ENCODE measurements at places on chromosomes 4 and X. TPM values are rescaled to one million over a fixed set of nuclear protein-coding genes. Genes with fewer than 3 reads are reported as not detected.

DNA sequence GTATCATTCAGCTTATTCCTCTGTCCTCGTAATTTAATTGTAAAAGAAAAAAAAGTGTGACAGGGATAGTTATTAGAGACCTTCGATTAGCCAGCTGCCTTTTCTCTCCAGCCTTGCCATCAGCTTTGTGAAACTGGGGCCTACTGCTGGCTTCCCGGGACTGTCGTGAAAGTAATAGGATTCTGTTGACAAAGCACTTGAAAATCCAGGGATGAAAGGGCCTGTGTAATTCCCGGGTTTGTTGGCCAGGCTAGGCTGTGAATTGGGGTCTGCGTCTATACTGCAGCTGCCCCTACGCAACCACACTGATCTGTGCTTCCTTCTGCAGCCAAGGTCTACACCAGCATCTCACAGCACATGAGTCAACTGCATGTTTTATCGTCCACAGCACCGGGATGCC lies 120.4 kb upstream of the SCML1 start:
- H3K4me3 ChIP-seq = no peak overlapping the region
- no peaks in the 10 kb centered on the region for H3K27me3 ChIP-seq
- no peaks in the 10 kb centered on the region for H3K36me3 ChIP-seq
- H3K4me1 ChIP-seq = peaks cover 20% of the 10 kb centered on the region
- H3K27ac ChIP-seq = no peak overlapping the region

DNA sequence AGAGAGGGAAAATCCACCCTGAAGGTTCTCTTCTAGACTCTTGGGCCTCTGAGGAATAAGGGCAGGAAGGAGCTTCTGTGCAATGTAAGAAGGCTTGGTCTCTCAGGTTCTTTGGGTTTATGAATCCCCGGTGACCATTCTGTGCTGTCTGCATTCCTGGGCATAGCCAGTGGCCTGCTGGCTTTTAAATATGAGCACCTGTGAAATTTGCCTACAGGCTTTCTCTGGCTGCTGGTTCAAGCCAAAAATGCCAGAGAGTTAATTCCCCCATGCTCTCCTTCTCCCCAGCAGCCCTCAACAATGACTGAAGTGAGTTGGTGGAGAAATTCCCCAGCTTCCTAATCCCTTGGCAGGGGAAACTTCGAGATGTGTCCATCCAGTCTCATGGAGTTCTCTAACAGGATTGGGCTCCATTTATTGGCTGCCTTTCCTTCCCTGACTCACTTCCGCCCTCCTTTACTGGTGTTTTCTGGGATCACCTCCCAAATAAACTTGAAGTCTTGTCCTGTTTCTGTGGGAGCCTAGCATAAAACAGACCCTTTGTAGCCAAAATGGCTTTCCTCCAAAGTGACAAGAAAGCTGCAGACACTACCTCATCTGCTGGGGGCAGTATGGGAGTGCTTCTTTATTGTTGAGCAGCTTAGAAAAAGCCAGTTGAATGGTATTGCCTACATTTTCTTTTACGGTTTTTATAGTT lies 179.4 kb upstream of the CASK start:
- no peaks in the 10 kb centered on the region for H3K27me3 ChIP-seq
- no peak overlapping the region for H3K4me3 ChIP-seq
- no peaks in the 10 kb centered on the region for H3K4me1 ChIP-seq

- H3K27ac ChIP-seq = no peak overlapping the region
- H3K27me3 ChIP-seq = no peaks in the 10 kb centered on the region
- no peak overlapping the region for H3K4me3 ChIP-seq
- no peak for DNase-seq
These were observed 48.6 kb downstream of the RPGR start for GRCh38 chrX:38278682-38279081.

GRCh38 chr4:26478330-26478729 lies 12.0 kb downstream of the CCKAR start:
- no peak overlapping the region for H3K27ac ChIP-seq
- H3K36me3 ChIP-seq = no peaks in the 10 kb centered on the region
- H3K27me3 ChIP-seq = peaks cover 4% of the 10 kb centered on the region
- H3K4me3 ChIP-seq = no peak overlapping the region
- H3K4me1 ChIP-seq = peaks cover 8% of the 10 kb centered on the region
- no peak for DNase-seq

DUSP21 gene
- total RNA-seq = not detected

DNA sequence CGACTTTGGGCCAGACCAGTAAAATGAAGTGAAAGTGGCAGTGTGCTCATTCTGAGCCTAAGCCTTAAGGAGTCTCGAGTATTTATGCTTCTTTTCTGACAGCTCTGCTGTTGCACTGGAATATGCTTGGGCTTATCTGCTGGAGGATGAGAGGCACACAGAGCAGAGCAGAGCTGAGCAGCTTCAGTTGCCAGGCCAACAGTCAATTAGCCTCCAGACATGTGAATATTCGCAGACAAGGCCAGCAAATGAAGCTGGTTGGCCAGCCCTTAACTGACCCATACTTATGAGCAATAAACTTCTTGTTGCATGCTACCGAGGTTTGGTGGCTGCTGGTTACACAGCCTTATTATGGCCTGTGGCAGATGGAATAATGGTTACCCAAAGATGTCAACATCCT lies 203.0 kb upstream of the GEMIN8 start:
- no peak overlapping the region for H3K27ac ChIP-seq
- DNase-seq = no peak
- no peaks in the 10 kb centered on the region for H3K27me3 ChIP-seq
- no peaks in the 10 kb centered on the region for H3K4me1 ChIP-seq
- H3K36me3 ChIP-seq = no peaks in the 10 kb centered on the region

DNA sequence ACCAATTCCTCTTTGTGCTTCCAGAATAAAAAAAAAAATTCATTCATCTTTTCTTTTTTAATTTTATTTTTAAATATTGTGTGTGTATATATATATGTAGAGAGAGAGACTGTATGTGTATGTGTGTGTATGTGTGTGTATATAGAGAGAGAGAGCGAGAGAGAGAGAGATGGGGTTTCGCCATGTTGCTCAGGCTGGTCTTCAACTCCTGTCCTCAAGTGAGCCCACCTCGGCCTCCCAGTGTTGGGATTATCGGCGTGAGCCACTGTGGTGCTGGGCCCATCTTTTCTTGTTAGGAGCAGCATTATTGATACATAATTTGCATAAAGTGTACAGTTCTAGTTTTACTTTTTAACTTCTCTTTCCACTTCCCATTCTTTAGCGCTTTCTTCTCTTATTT lies 33.6 kb downstream of the KDM6A start:
- H3K4me3 ChIP-seq = no peak overlapping the region
- no peaks in the 10 kb centered on the region for H3K27me3 ChIP-seq
- H3K36me3 ChIP-seq = no peaks in the 10 kb centered on the region
- peaks cover 33% of the 10 kb centered on the region for H3K4me1 ChIP-seq

GRCh38 chr4:110795971-110796370 lies 173.1 kb upstream of the PITX2 start:
- H3K27ac ChIP-seq = no peak overlapping the region
- H3K36me3 ChIP-seq = no peaks in the 10 kb centered on the region
- no peak for DNase-seq

DNA sequence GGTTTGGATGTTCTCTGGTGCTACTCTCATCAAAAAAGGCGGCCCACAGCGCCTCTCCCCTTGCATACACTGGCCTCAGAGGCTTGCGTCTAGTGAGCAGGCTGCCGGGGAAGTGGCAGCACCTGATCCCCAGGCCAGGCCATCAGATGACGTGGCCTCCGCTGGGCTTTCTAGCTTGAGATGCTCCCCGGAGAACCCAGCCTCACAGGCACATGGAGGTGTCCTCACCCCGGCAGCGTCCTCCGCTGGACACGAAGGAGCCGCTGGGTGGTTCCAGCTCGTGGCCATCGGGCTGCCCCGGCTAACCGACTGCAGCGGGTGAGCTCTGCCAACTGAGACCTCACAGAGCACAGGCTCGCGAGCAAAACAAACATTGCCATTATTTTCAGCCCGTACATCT lies 12.8 kb downstream of the IRAK1 start:
- DNase-seq = no peak
- H3K27ac ChIP-seq = no peak overlapping the region
- H3K4me3 ChIP-seq = no peak overlapping the region
- H3K4me1 ChIP-seq = peaks cover 6% of the 10 kb centered on the region
- H3K36me3 ChIP-seq = peaks cover 8% of the 10 kb centered on the region

AMTN gene
- not detected for total RNA-seq

GRCh38 chr4:125303821-125304220 lies 10.9 kb upstream of the FAT4 start:
- no peak overlapping the region for H3K27ac ChIP-seq
- no peaks in the 10 kb centered on the region for H3K4me1 ChIP-seq
- H3K36me3 ChIP-seq = no peaks in the 10 kb centered on the region
- no peak overlapping the region for H3K4me3 ChIP-seq

XAGE1A gene
- not detected for total RNA-seq

ADGRG4 gene
- 0.24 TPM for total RNA-seq

DNA sequence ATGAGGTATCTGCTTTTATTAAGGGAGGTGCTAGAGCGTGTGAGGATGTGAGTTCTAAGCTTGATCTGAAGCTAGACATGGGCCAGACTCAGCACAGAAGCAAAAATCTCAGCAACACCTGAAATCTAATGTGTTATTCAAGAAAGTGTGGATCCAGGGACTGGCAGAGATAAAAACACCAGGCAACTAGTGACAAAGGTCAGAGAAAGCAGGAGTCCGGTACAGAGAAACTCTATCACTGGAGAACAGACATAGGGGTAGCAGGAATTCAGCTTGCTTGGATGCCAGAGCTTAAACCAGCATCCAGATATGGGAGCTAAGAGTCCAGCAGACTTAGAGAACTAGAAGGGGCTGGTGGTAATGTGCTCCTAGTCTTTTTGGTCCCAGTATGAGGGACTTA lies 34.0 kb downstream of the VCX start:
- H3K27ac ChIP-seq = no peak overlapping the region
- no peaks in the 10 kb centered on the region for H3K36me3 ChIP-seq
- H3K27me3 ChIP-seq = peaks cover 2% of the 10 kb centered on the region
- no peak for DNase-seq
- no peak overlapping the region for H3K4me3 ChIP-seq
- no peaks in the 10 kb centered on the region for H3K4me1 ChIP-seq

ZCCHC12 gene
- not detected for total RNA-seq

DNA sequence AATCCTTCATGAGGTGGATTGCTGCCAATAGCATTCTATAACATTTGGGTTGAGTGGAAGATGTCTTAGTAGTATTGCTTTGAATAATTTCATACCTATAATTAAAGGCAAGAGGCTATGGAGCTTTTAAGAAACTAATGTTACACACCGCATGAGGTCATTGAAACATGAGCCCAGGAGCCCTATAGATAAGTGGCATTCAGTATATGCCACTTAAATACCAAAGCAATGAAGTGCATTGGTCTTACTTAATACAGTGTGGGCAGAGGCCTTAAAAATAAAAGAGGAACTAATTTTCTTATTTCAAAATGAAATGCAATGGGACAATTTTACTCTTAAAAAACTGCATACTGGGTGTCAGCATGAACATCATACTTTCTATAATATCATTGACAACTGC lies 47.5 kb downstream of the SPATA18 start:
- no peaks in the 10 kb centered on the region for H3K27me3 ChIP-seq
- peaks cover 5% of the 10 kb centered on the region for H3K36me3 ChIP-seq
- H3K27ac ChIP-seq = no peak overlapping the region

SPINK2 gene
- total RNA-seq = not detected

DNA sequence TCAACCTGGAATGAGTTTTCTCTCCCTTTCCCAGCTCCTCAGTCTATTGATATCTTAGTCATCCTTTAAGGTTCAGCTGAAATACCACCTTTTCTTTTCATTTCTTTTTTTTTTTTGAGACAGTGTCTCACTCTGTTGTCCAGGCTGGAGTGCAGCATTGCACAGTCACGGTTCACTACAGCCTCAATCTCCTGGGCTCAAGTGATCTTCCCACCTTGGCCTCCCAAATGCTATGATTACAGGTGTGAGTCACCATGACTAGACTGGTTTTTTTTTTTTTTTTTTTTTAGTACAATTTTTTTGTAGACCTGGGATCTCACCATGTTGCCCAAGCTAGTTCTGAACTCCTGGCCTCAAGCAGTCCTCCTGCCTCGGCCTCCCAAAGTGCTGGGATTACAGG lies 28.9 kb downstream of the AFF1 start:
- no peak for DNase-seq
- no peaks in the 10 kb centered on the region for H3K27me3 ChIP-seq
- peaks cover 29% of the 10 kb centered on the region for H3K4me1 ChIP-seq

GRCh38 chrX:70016513-70016912 lies 33.2 kb downstream of the AWAT2 start:
- DNase-seq = no peak
- H3K4me1 ChIP-seq = no peaks in the 10 kb centered on the region
- H3K27me3 ChIP-seq = no peaks in the 10 kb centered on the region
- H3K36me3 ChIP-seq = no peaks in the 10 kb centered on the region

SSX2 gene
- not detected for total RNA-seq

DNA sequence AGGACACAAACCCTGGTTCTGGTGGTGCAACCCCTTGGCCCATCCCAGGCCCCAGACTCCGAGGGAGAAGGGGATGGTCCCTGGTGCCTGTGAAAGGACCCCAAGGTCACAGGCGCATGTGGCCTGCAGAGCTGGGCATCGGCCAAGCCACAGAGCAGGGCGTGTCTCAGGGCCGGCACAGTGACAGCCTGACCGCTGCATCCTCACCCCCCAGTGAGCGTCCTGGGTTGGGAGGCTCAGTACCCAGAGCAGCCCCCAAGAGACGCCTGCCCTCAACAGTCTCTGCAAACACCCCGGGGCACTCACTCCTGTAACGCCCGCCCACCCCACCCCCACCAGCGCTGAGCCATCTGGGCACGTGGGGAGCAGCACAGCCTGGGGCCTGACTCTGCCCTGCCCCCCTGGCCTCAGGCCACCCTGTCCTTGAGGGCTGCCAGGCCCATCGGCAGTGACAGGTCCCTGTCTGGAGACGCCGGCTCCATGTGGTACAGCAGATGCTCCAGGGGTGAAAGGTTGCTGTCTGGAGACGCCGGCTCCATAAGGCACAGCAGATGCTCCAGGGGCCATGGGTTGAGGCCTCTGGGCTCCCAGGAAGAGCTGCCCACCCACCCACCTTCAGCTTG lies 24.5 kb upstream of the CPLX1 start:
- no peaks in the 10 kb centered on the region for H3K27me3 ChIP-seq
- no peak overlapping the region for H3K27ac ChIP-seq
- DNase-seq = peak; percentile 79
- H3K4me1 ChIP-seq = peaks cover 5% of the 10 kb centered on the region

NSDHL gene
- total RNA-seq = 18.1 TPM
